Muscle of back (tissue), 13 donors: ENCODE measurements at places on chromosomes 6 and 20.

DNA sequence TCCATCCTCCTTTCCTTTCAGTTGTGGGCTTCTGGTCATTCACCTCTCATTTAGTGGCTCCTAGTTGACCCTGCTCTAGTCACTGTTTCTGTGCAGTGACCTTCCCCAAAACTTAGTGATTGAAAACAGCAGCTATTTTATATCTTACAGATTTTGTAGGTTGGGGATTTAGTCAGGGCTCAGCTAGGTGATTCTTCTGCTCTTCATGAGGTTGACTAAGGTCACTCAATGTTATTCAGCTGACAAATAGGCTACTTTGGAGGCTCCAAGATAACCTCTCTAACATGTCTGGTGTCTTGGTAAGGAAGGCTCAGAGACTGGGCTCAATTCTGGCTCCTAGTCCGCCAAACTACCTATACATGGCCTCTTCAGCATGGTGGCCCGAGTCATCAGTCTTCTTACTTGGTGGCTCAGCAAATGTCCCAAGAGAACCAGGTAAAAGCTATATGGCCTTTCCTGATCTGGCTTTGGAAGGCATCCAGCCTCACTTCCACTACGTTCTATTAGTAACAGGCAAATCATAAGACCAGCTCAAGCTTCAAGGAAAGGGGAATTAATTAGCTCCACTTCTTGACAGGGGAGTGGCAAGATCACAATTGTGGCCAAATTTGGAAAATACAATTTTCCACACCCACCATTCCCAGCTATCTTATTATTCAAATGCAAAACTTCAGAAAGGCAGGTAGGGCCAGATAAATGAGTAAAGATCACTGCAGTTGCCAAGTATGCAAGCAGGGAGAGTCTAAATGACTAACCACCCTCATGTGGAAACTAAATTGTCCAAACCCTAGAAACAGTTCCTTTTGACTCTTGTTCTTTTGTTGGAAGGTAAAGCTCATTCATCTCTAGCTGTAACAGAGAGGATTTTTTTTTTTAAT is 50.5 kb upstream of the LTV1 start:
- DNase-seq = no peak

- no peak for DNase-seq
Measured at GRCh38 chr6:34992376-34992775, 103.3 kb downstream of the ANKS1A start.

DNA sequence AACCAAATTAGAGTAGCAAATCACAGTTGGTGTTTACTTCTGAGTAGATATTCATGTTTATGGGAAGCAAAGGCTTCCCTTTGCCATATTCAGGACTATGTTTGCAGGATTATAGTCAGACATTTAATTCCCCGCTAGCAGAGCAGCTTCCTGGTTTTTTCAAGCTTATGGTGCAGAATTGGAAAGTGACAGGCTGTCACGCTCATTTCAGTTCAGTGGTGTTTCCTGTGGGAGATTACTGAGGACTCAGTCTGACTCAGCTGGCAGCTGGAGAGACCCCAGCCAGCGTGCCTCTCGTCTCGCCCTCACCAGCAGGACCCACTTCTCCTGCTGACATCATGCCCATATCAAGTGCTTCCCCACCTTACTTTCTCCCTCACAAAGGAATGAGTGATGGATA is 85.1 kb downstream of the LYRM2 start:
- DNase-seq = no peak

- peak; percentile 46 for DNase-seq
Measured at GRCh38 chr6:139029470-139030227, 1.1 kb downstream of the ABRACL start.

- no peak for DNase-seq
Measured at GRCh38 chr6:86536121-86536520, 401.2 kb upstream of the HTR1E start.

DNA sequence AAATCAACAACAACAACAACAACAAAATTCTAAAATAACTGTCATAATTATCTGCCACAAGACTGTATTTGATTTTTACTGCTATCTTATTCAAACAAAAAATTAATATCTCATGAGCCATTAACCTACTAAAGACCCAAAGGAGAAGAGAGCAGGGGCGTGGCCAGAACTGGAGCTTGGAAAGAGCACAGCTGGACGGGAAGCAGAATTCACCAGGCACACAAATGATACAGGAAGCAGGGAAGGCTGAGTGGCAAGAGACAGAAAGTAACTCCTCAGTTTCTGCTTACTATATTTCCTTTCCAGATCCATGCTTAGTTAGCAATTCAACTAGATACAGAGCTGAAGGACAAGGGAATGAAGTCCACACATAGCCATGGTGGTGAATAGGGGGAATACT is 54.4 kb downstream of the FKBP5 start:
- DNase-seq = peak; percentile 36

GRCh38 chr6:151847064-151847463 is 39.6 kb downstream of the ESR1 start:
- peak; percentile 19 for DNase-seq

GRCh38 chr6:146870760-146871159 is 272.0 kb downstream of the ADGB start:
- no peak for DNase-seq

DNA sequence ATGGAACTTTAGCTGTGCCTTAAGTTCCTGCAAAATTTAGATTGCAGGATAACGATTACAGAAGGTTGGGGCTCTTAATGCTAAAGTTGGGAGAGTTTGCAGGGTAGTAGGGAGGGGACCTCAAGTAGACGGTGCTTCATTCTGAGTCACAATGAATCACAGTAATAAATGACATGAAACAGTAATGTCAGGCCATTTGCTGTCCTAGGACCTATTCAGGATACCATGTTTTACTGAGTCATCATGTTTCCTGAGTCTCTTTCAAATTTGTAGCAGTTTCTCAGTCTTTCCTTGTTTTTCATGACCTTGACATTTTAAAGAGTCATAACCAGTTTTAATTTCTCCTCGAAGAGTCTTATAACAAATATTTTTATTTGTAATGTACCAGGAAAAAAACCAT is 406.9 kb upstream of the MAP3K7 start:
- no peak for DNase-seq

DNA sequence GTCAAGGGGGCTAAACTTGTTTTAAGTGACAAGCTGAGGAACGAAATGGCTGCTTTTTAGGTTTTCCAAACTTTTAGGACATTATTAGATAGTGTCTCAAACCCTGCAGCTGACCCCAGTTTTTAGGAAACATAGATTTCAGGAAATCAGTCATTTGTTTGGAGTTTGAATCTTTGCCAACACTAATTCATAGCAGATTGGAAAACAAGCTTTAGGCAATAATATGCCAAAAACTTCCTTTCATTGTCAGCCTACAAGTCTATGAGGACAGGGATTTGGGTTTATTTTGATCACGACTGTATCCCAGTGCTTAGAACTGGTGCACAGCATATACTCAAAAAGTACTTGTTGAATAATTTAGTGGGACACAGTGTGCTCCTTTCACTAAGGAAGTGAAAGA is 123.2 kb downstream of the TINAG start:
- peak; percentile 50 for DNase-seq

GRCh38 chr6:22349051-22349450 is 52.2 kb upstream of the PRL start:
- DNase-seq = no peak

DNA sequence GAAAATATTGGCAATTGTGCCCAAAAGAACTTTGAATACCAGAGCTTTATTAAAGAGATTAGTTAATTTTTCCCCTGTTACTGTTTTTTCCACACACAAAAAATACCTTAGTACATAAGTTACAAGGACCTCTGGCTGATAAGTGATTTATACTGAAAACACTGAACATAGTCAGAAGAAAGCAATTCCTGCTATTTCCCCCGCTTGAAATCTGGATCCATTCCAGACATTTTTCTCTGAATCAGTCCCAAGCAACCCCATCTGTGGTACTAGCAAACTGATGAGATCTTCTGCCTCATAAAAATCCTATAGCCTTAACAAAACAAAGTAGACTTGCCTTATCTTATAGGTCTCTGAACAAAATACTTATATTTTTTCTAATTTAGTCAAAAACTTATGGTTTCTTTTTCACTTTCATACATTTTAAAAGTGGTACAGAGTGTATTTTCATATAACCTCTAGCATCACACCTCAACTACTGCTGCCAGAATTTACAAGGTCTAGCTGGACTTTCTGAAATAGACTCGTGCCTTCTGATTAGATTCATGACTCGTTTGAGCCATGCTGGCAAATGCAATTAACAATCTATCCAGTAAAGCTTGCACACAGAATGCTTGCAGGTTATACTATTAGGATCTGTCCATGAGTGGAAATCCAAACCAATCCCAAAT is 111.9 kb downstream of the TBX18 start:
- peak; percentile 62 for DNase-seq

DNA sequence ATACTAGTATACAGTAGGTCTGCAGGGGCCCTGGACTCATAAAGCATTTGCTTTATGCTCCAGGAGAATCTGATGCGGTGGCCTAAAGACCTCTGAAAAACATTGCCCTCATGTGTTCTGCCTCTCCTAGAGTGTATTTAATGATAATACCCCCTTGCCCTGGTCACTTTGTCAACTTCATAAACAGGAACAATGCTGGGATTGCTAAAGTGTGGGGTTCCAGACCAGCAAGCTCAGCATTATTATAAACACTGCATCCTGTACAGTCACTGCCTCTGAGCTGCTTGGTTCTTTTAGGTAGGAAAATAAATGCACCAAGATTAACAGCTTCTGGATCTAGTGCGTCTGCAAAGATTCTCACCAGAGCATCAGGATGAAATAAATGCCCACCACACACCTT is 12.2 kb downstream of the TREM1 start:
- no peak for DNase-seq

DNA sequence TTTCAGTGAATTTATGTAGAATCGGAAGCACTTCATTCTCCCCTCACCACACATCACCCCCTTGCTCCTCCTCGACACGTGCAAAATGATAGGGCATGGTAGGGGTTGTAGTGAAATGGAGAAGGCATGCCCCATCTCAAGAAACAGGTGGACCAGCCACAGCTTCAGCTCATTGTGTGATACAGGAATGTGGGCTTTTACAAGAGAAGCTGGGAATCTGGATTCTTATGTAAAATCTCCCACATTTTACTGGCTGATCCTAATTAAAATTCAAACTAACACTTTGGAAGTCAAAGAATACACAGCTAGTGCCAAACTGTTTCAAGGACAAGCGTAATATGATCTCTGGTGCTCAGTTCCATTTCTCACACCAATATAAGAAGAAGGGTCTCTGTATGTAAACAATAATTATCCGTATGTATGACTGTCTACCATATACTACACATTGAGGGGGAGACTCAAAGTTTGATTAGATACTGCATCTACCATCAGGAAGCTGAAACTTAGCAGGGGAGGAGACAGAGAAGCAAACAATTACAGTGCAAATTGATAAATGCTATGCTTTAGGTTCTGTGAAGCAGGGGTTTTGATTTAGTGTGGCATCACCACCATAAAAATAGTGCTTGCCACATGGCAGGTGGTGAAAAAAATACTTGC is 24.3 kb upstream of the KIAA0408 start:
- DNase-seq = no peak

- no peak for DNase-seq
Measured at GRCh38 chr6:130708338-130708737, 118.9 kb upstream of the SMLR1 start.
